ENCODE measurements at places on chromosomes 2 and 18. TPM values are rescaled to one million over a fixed set of nuclear protein-coding genes. Genes with fewer than 3 reads are reported as not detected.
A peak's percentile ranks its signal among the peaks of the same experiment; 100 is the strongest.

DNA sequence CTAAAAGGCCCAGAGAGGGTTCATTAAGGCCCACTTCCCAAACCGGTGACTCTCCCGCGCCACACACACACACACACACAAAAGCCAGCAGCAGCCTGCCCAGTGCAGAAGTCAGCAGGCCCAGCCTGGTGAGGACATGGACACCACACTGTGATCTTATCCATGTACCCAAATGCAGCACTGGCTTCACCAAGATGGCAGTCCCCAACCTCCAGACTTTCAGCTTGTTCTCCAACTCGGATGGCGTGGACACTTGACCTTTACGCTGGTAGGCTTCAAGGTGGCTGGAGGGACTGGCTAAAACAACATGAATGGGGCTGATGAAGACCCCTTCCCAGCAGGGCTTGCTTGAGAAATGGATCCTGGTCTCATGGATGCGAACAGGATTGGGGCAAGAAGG, 50.4 kb downstream of the TNS1 start:
- no peak overlapping the region for H3K4me3 ChIP-seq
- H3K4me1 ChIP-seq, result peaks cover 16% of the 10 kb centered on the region
- H3K27ac ChIP-seq, result no peak overlapping the region
- peaks cover 15% of the 10 kb centered on the region for H3K27me3 ChIP-seq
- no peaks in the 10 kb centered on the region for H3K36me3 ChIP-seq
- no peak for DNase-seq

GRCh38 chr2:32058130-32058529, 5.2 kb upstream of the SPAST start:
- H3K27me3 ChIP-seq, result peaks cover 3% of the 10 kb centered on the region
- H3K4me1 ChIP-seq, result peaks cover 8% of the 10 kb centered on the region
- H3K4me3 ChIP-seq, result peak overlapping the region; percentile 47
- peaks cover 7% of the 10 kb centered on the region for H3K36me3 ChIP-seq
- no peak overlapping the region for H3K27ac ChIP-seq

DNA sequence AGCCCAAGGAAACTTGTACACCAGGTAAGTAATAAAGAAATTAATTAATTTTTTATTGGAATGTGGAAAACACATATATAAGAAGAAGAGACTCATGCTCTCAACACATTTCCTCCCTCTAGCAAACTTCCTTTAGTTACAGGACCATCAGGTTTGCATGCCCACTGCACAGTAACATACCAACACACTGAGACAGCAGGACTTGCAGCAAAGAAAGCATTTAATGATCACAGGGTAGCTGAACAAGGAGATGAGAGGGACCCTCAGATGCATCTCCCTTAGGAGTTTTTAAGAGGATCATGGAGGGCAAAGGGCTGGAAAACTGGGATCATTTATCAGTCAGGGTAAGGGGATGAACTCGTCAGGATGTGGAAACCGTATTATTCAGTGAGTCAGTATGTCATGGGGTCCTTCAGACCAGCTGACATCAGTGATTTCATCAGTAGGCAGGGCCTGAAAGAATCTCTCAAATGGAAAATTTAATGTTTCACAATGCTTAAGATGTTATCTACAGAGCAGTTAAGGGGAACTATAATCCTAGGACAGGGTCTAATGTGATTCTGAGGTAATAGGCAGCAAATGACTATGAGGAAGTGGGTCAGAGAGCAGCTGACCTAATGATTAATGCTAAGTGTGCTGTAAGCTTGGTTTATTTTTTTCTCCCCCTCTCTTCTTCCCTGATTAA, 193.8 kb upstream of the RND3 start:
- H3K36me3 ChIP-seq, result no peaks in the 10 kb centered on the region
- no peak overlapping the region for H3K4me3 ChIP-seq
- H3K27me3 ChIP-seq, result no peaks in the 10 kb centered on the region
- peaks cover 7% of the 10 kb centered on the region for H3K4me1 ChIP-seq
- DNase-seq, result no peak

DNA sequence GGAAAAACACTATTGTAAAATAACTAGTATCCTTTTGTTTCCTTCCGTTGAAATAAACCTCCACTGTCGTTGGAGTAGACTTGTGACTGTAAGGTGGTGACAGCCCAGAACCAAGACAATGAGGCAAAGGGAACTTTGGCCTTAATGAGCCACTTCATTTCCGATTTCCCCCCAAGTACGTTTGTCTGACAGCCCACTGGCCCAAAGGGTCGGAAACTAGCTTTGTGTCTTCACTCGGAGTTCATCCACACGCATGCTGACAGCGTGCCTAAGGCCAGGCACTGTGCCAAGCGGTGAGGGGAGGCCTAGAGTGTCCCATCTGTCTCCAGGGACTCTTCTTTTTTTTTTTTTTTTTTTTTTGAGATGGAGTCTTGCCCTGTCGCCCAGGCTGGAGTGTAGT, 21.0 kb downstream of the HJURP start:
- DNase-seq, result no peak
- peaks cover 3% of the 10 kb centered on the region for H3K36me3 ChIP-seq
- peaks cover 6% of the 10 kb centered on the region for H3K27me3 ChIP-seq
- no peaks in the 10 kb centered on the region for H3K4me1 ChIP-seq
- H3K4me3 ChIP-seq, result no peak overlapping the region

DNA sequence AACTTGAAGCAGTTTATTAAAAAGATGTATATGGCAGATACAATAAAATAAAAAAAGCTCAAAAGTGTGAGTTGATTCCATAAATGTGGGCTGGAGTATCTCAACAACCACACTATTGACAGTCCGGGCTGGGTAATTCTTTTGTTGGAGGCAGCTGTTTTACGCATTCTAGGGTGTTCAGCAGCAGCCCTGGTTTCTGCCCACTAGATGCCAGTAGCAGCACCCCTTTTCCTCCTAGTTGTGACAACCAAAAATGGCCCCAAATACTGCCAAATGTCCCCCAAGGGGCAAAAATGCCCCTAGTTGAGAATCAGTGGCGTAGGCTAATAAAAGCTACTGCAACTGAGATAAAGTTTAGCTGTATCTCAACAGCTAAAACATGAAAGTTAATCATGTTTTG, 44.8 kb downstream of the CHMP3 start:
- no peak for DNase-seq
- no peak overlapping the region for H3K27ac ChIP-seq
- no peaks in the 10 kb centered on the region for H3K27me3 ChIP-seq

DNA sequence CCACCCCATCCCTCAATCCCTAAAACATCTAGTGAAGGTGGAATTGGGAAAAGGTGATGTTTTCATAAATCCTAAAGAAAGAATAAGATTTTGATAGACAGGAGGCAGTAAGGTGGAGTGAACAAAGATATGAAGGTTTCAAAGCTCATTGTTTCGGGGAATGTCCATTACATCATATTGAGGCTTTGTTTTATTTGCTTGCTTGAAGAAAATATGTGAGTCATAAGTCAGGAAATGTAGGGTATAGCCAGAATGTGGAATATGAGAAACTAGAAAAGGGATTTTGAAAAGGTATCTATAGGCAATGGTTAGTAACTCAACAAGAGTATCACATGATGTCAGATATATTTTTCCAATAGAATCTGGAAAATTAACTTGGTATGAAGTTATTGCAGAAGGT, 1178.5 kb upstream of the ACVR2A start:
- no peaks in the 10 kb centered on the region for H3K27me3 ChIP-seq
- no peak overlapping the region for H3K4me3 ChIP-seq
- no peak overlapping the region for H3K27ac ChIP-seq
- no peak for DNase-seq
- no peaks in the 10 kb centered on the region for H3K36me3 ChIP-seq

DNA sequence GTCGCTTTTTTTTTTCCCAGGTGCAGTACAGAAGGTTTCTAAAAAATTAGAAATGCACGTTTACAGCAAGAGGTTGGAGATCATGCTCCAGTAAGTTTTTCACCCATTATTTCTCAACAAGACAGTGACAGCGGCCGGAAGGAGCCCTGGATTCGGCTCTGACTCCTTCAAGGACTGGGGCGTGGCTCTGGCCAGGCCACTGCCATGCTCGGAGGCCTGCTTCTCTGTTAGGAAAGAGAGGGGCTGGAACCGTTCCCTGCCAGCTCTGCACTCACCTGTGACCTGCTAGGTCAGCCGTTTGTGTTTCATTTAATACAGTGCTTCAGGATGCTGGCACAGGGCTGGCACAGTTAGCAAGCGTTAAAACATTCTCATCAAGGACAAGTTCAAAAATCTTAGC, 6.7 kb upstream of the IAH1 start:
- no peaks in the 10 kb centered on the region for H3K27me3 ChIP-seq
- H3K36me3 ChIP-seq, result peaks cover 18% of the 10 kb centered on the region
- no peak overlapping the region for H3K4me3 ChIP-seq

- H3K36me3 ChIP-seq, result no peaks in the 10 kb centered on the region
- H3K27me3 ChIP-seq, result no peaks in the 10 kb centered on the region
- H3K27ac ChIP-seq, result no peak overlapping the region
- H3K4me3 ChIP-seq, result no peak overlapping the region
- H3K4me1 ChIP-seq, result peaks cover 27% of the 10 kb centered on the region
- peak; percentile 39 for DNase-seq
Observed at GRCh38 chr2:191051825-191052778, 38.1 kb upstream of the STAT1 start.

GRCh38 chr18:27772081-27772480, 404.8 kb downstream of the CDH2 start:
- H3K4me3 ChIP-seq, result no peak overlapping the region
- no peaks in the 10 kb centered on the region for H3K27me3 ChIP-seq
- H3K27ac ChIP-seq, result no peak overlapping the region
- no peaks in the 10 kb centered on the region for H3K4me1 ChIP-seq
- no peak for DNase-seq
- no peaks in the 10 kb centered on the region for H3K36me3 ChIP-seq

- H3K36me3 ChIP-seq, result no peaks in the 10 kb centered on the region
- peaks cover 3% of the 10 kb centered on the region for H3K27me3 ChIP-seq
- H3K4me3 ChIP-seq, result no peak overlapping the region
- no peak for DNase-seq
Observed at GRCh38 chr2:66885775-66886383, 451.0 kb downstream of the MEIS1 start.

- no peak for DNase-seq
- H3K27me3 ChIP-seq, result peaks cover 2% of the 10 kb centered on the region
- no peaks in the 10 kb centered on the region for H3K4me1 ChIP-seq
- no peak overlapping the region for H3K27ac ChIP-seq
Observed at GRCh38 chr2:140988597-140988996, 1142.2 kb downstream of the LRP1B start.

GRCh38 chr2:45992741-45993475, 304.3 kb upstream of the EPAS1 start:
- peaks cover 4% of the 10 kb centered on the region for H3K27me3 ChIP-seq
- H3K27ac ChIP-seq, result no peak overlapping the region
- H3K4me1 ChIP-seq, result no peaks in the 10 kb centered on the region
- DNase-seq, result no peak
- no peaks in the 10 kb centered on the region for H3K36me3 ChIP-seq

GRCh38 chr18:2848247-2849246, 1.7 kb downstream of the EMILIN2 start:
- no peak overlapping the region for H3K27ac ChIP-seq
- H3K4me3 ChIP-seq, result peak overlapping the region; percentile 71
- H3K4me1 ChIP-seq, result peaks cover 18% of the 10 kb centered on the region
- H3K27me3 ChIP-seq, result peaks cover 15% of the 10 kb centered on the region
- DNase-seq, result no peak
- no peaks in the 10 kb centered on the region for H3K36me3 ChIP-seq

- no peak overlapping the region for H3K27ac ChIP-seq
- H3K36me3 ChIP-seq, result no peaks in the 10 kb centered on the region
- H3K4me3 ChIP-seq, result no peak overlapping the region
- H3K27me3 ChIP-seq, result no peaks in the 10 kb centered on the region
- H3K4me1 ChIP-seq, result peaks cover 3% of the 10 kb centered on the region
Observed at GRCh38 chr2:227877421-227878310, 6.2 kb downstream of the DAW1 start.

DNA sequence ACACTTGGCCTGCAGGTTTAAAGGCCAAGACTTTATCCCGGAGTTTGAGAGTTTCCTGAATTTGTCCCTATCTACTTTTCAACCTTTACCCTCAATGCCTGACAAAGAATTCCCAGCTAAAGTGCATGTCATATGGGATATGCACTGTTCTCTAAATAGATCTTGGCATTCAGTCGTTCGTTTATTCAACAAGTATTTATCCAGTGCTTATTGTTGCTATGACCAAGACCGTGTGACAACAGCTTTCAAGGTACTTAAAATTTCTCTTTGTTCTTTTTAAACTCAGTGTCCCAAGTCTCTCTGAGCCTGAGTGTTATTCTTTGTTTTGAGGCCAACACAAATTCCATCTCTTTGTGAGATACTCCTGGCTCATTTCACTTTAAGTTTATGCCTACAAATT, 133.4 kb downstream of the RGPD3 start:
- no peak for DNase-seq
- peaks cover 3% of the 10 kb centered on the region for H3K4me1 ChIP-seq
- no peaks in the 10 kb centered on the region for H3K36me3 ChIP-seq

DNA sequence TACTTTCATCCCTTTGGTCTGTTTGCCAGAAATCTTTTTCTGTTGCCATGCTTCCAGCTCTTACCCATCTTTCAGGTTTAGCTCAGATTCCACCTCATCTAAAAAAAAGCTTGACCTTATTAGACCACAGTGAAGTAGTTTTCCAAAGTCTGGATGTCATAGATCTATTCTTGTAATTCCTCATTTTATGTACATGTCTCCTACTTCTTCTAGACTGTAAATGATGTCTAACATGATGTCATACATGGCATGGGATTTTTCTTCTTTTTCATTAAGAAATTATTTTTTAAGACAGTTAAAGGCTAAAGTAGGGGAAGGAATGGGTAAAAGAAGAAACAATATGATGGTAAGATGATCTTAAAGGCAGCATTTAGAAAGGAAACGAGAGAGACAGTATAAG, 11.3 kb downstream of the GLS start:
- DNase-seq, result no peak
- H3K4me3 ChIP-seq, result no peak overlapping the region
- no peak overlapping the region for H3K27ac ChIP-seq
- H3K27me3 ChIP-seq, result peaks cover 1% of the 10 kb centered on the region

TAF4B gene
- total RNA-seq, result 3.3 TPM

OSR1 gene
- 0.26 TPM for total RNA-seq

SIX3 gene
- total RNA-seq, result not detected

CFAP65 gene
- total RNA-seq, result 0.59 TPM

HTR2B gene
- total RNA-seq, result 0.80 TPM

C2orf42 gene
- 15.0 TPM for total RNA-seq

GPC1 gene
- total RNA-seq, result 4.5 TPM

AKAIN1 gene
- total RNA-seq, result not detected

C2orf80 gene
- total RNA-seq, result not detected

CROCC2 gene
- total RNA-seq, result not detected

NTSR2 gene
- total RNA-seq, result not detected

CPSF3 gene
- total RNA-seq, result 55.2 TPM
